ENCODE measurements at places on chromosomes 1 and 21.
A peak's percentile ranks its signal among the peaks of the same experiment; 100 is the strongest.

DNA sequence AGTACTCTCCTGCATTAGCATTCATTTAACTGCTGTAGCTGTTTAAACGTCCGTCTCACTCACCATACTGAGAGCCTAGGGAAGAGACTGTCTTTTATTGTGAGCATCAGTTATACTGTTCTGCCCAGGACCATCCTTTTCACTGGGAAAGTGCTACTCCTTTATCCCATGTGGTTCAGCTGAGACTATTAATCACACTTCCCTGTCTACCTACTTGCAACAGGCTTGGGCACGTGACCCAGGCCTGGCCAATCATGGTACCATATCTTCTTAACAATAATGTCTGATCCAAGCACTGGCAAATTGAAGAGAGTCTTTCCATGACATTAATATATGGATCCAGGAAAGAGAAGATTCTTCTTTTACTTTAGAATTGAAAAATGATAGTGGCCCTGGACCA, 108.1 kb downstream of the TM2D1 start:
- no peak for DNase-seq

DNA sequence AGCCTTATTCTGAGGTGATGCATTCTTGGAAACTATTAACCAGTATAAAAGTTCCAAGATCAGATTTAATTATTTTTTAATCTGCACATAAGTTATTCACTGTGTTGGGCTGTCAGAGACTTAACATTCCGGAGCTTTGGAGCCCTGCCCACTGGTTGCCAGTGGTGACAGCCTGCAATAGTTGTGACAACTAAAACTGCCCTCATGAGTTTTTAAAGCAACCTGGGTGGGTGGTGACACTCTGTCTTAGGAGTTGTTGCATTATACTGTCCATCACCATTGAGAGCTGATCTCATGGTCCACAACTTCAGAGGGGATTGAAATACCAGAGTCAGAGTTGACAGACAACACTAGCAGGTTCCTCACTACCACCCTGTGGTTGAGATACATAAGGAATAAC, 653.9 kb upstream of the USP24 start:
- peak; percentile 64 for DNase-seq

DNA sequence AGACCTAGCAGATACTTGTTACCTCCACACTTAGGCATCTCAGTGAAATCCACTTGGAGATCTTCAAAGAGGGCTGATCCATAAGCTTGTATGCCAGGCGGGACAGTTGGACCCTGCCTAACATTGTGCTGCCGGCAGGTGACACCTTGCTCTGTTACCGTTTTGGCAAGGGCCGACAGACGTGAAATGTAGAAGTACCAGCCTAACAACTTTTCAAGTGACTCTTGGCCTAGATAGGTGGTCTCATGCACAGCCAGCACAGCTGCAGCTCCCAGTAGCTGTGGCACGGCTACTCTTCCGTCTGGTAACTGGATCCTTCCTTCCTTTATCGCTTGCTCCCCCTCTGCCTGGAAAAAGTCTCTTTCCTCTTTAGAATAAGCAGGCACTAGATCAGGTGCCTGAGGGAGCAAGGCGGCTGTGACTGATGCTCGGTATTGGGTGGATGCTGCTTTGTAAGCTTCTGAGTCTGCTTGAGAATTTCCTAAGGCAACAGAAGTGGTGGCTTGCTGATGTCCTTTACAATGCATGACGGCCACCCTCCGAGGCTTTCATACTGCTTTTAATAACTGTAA, 713.5 kb downstream of the AMY1C start:
- no peak for DNase-seq

- no peak for DNase-seq
These were observed 42.6 kb upstream of the CTPS1 start for GRCh38 chr1:40936931-40937339.

GRCh38 chr1:94660994-94661393, 119.4 kb upstream of the F3 start:
- DNase-seq: no peak

All from renal pelvis (tissue), 12 donors.